ENCODE measurements at places on chromosomes 12 and 14.

GRCh38 chr12:1439687-1440086 lies 154.7 kb downstream of the FBXL14 start:
- no peak for DNase-seq

DNA sequence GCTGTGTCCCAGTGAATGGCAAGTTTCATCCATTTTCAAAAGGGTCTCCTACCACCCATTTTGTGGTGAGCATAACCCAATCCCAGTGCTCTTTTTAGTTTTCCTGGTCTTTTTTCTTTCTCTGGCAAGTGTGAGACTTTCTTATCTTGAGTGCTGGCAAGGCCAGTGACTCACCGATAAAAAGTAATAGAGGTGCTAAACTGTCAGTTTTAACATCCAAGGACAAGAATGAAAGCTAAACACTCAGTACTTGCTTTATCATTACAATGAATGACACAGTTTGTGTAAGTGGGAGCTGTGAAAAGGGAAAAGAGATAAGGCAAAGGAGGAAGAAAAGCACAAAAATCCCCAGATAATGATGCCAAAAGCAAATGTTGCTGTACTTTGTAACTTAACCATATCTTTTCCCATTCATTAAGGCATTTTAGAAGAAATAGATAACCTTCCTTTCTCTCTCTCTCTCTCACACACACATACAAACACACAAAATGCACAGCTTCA lies 4.9 kb upstream of the LRIG3 start:
- no peak for DNase-seq

- no peak for DNase-seq
Measured at GRCh38 chr12:57016348-57016747, at the start of gene TAC3. TAC3 (minus strand) TSS chr12:57016529; CDS start chr12:57015797, 732 bp downstream.

- peak; percentile 36 for DNase-seq
Measured at GRCh38 chr12:117724543-117724942, 244.2 kb downstream of the KSR2 start.

GRCh38 chr12:25395227-25395626 lies 144.5 kb upstream of the KRAS start:
- DNase-seq: no peak

- DNase-seq: no peak
Measured at GRCh38 chr12:124098887-124099286, 125.9 kb downstream of the ZNF664 start.

GRCh38 chr12:130970908-130971233 lies 17.2 kb downstream of the ADGRD1 start:
- no peak for DNase-seq

DNA sequence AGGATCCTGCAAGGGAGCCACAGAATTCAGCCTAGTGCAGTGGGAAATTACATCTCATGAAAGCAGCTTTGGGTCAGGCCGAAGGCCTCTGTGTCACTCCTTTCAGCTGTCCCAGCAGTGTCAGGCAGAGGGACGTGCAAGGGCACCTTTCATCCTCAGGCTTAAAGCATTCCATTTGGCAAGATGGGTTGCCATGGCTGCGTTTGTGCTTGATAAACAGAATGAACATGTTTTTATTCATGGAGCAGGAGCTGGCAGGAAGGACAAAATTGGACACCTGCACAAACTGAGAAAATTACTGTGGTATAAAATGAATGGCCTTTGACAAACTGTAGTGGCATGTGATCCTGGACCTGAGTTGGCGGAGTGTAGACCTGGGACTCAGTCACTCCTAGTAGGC lies 29.4 kb downstream of the ACAD10 start:
- DNase-seq: no peak

DNA sequence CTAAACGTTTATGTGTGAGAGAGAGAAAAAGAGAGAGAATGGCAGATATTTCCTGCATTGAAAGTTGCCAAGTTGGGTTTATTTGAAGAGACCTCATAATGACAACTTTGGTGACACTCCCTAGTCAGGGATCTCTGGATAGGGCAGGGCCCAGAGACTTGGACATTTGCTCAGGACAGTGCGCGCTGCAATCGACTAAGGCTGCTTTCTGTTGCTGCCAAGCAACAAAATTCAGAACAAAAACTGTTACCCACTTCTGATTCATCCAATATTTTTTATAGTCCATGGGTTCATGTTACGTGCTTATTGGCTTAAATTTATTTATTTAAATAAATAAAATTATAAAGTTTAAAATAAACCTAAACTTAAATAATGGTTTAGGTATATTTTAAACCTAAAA lies 34.2 kb downstream of the PTGER2 start:
- DNase-seq: no peak

GRCh38 chr12:98469109-98469508 lies 46.3 kb upstream of the TMPO start:
- DNase-seq: no peak

DNA sequence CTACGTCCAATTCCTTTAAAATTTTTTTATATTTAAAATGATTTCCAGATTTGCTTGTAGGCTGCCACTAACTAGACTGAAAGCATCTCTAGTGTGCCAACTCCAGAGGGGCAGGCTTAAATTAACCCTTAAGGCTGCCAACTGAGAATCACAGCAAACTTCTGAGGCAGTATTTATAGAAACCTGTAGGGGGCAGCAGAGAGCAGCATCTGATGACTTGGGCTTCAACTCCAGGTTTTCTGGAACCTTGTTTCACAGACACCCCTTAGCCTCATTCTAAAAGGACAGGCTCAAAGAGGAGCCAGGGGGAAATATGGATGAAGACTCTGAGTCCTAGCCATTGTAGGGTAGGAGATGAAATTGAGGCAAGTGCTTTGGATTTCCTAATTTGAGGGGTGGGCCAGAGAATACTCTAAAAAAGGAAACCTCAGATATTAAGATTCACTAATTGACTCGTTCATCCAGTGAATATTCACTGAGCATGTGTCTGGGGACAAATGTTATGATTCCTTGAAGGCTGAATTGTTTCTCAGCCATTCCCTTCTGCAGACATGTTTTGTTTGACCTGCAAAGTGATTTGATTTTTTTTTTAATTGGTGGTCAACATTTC lies 63.3 kb upstream of the HSPB8 start:
- DNase-seq: peak; percentile 45

GRCh38 chr14:75784314-75784686 lies 123.3 kb downstream of the TTLL5 start:
- no peak for DNase-seq

DNA sequence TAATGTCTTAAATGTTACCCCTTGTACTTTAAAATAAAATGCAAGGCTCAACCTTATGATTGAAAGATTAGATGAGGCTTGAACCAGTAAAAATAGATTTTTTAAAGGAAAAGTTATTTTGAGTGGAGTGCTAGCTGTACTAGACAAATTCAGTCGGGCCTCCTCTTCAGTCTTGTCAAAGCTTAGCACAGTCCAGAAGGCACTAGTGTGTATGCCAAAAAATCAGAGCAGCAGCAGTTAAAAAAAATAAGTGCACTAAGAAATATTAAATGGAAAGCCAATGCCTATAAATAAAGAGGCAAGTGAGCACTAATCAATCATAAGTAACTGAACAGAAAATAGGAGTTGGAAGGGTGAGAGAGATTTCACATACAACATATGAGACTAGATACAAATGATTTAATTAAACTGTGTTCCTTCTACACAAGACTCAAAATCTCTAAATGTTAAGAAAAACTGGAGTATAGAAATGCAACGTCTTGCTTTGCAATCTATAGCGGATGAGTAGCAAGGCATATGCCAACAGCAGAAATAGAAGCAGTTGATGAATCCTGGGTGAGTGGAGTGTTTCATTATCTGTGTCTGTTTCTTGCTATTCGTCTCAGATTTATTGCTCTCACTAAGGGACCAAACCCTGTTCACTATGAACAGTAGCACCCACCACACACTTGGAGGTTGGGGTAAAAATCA lies 172.1 kb downstream of the ETNK1 start:
- no peak for DNase-seq

- no peak for DNase-seq
Measured at GRCh38 chr12:31274520-31275300, 51.2 kb downstream of the SINHCAF start.

DNA sequence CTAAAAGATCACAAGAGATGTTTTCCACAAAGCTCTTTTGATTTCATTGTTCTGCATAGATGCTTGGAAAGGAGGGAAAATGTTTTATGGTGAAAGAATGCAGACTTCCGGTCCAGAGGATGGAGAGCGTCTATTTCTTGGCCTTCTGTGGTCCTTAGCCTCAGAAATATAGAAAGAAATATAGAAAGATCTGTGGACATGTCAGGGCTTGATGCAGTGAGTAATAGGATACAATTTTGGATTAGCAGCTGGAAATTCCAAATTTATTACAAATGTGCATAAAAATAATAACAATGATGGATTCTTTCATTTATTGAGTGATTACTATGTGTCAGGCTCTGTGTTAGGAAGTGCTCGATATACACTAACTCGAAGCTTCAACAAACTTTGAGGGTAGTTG lies 20.2 kb downstream of the AKAP6 start:
- no peak for DNase-seq

DNA sequence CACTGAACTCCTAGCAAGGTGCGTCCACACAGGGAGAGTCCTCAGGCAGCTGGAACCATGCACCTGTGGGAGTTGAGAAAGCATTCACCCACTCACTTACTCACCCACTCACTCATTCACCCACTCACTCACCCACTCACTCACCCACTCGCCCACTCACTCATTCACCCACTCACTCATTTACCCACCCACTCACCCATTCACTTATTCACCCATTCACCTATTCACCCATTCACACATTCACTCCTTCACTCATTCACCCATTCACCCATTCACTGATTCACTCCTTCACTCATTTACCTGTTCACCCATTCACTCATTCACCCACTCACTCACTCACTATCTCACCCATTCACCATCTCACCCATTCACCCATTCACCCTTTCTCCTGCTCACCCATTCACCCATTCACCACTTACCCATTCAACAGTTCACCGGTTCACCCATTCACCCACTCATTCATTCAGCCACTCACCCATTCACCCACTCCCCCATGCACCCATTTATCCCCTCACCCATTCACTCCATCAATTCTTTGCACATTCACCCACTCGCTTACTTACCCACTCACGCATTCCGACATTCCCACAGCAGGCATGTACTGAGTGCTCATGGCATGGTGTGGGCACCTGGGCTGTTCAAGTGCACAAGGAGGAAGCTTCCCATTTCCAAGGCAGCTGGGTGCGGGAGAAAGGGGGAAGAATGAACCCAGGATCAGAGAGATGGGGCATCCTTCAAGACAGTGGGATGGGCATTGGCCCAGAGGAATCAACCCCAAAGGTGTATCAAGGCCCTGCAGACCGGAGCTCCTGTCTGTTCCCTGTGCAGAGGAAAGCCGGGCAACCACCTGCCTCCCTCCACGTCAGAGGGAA lies 135.2 kb upstream of the C14orf180 start:
- DNase-seq: no peak

DNA sequence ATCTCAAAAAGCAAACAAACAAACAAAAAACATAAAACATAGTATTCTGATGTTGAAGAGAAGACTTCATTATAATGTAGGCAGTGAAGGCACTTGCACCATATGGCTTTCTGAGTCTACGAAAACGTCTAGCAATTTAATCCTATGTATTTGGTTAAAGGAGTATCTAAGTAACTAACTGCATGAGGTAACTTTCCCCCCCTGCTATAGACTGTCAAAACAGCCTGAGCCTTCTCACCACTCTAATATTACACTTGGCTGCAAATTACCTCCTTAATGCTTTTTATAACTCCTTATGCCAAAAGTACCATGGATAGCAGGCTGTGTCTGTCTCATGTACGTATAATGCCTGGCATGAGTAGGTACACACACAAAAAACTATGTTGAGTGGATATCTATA lies 607.6 kb upstream of the FLRT2 start:
- no peak for DNase-seq

DNA sequence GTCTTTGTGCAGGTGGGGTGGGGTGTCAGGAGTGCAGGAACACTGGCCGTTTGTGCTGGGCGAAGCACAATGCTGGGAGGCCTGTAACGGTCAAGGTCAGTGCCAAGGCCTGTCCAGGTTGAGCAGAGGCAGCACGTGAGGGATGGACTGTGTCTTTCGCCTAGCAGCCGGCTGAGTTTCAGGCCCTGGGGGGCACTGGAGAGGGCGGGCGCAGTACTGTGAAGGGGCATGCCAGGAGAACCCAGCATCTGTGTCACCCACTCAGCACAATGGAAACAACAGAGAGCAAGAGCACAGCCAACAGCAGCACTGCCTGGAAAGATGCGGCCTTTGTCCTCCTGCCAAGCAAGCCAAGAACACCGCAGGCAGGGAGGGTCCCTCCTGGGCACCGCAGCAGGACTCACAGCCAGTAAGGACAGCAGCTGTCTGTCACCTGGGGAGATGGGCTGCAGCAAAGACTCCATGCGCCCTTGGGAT lies 25.2 kb downstream of the SLC25A47 start:
- DNase-seq: no peak

- DNase-seq: no peak
Measured at GRCh38 chr12:121452340-121452984, 52.5 kb downstream of the RNF34 start.

- peak; percentile 16 for DNase-seq
Measured at GRCh38 chr12:11882301-11883019, 188.3 kb upstream of the BCL2L14 start.

GRCh38 chr14:91694643-91695042 lies 37.2 kb downstream of the CATSPERB start:
- DNase-seq: no peak

- no peak for DNase-seq
Measured at GRCh38 chr12:23891115-23891514, 58.4 kb downstream of the SOX5 start.

- no peak for DNase-seq
Measured at GRCh38 chr14:84483072-84483420, 1046.9 kb upstream of the FLRT2 start.

- peak; percentile 48 for DNase-seq
Measured at GRCh38 chr14:73753124-73753886, 39.1 kb upstream of the PNMA1 start.

DNA sequence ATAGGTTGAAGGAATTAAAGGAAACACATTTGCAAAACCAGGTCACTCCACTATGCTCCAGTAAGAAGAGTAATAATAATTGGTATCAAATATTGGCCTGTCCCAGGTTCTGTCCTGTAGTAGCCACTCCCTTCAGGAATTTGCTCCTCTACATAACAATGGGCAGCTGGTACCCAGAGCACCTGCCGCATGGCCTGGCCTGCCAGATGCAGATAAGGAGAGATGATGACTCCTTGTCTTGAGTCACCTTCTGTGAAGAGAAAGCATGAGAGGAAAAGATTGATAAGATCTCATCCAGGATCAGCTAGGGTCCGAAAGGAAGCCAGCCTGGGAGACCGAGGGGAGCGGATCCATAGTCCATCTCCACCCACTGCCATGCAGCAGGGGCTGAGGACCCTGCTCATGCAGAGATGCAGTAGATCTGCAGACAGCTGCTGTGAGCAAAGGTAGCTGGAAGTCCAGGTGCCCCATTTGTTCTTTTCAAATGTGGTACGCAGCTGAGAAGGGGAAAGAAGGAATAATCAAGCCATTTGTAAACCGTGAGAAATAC lies 24.3 kb downstream of the VCPKMT start:
- DNase-seq: no peak

GRCh38 chr14:99181241-99181640 lies 90.8 kb downstream of the BCL11B start:
- no peak for DNase-seq

GRCh38 chr14:73736842-73737241 lies 22.7 kb upstream of the PNMA1 start:
- DNase-seq: no peak

- no peak for DNase-seq
Measured at GRCh38 chr14:81313200-81313599, 86.9 kb downstream of the STON2 start.
